ENCODE measurements at places on chromosomes 5 and 9.
A peak's percentile ranks its signal among the peaks of the same experiment; 100 is the strongest.

DNA sequence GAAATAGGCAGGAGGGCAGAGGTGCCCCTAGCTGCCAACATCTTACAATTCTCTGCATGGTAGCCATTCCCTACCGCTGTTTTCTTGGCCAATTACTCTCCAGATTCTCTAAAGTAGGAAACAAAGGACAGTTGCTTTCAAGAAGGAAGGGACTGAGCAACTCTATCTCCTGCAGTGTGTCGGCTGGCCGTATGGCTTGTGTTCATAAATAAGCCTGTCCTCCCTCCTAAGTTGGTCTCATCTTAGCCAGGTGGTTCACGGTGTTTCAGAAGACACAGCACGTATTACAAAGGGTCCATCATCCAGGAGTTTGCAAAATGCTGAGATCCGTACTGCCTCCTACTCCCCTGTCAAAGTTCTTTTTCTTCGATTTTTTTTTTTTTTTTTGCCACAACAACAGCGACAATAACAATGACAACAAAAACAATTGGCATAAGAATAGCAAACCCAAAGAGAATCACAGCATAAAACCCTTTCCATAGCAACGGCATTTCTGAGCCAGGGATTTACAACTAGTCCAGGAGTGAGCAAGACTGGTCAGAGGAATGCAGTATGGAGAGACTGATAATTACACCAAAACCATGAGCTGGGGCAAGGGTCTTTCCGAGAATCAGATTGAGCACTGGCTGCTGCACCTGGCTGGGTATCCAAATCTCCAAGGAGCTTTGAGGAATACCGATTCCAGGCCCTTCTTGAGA, 212.8 kb downstream of the SLIT3 start:
- no peak for DNase-seq

GRCh38 chr9:110351009-110351467, 13.4 kb upstream of the TXNDC8 start:
- DNase-seq: no peak

DNA sequence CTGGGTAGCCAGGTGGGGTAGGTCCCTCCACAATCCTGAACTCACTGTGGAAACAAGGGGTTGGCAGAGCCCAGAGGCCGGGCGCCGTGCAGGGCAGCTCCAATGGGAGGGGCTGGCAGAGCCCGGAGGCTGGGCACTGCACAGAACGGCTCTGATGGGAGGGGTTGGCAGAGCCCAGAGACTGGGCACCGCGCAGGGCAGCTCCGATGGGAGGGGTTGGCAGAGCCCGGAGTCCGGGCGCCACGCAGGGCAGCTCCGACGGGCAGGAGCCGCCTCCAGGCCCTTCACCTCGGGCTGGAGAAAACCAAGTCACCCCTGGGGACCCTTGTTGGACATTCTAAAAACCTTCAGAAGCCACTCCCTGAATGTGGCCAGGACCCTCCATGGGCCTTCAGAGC, 9.3 kb downstream of the NACC2 start:
- no peak for DNase-seq

DNA sequence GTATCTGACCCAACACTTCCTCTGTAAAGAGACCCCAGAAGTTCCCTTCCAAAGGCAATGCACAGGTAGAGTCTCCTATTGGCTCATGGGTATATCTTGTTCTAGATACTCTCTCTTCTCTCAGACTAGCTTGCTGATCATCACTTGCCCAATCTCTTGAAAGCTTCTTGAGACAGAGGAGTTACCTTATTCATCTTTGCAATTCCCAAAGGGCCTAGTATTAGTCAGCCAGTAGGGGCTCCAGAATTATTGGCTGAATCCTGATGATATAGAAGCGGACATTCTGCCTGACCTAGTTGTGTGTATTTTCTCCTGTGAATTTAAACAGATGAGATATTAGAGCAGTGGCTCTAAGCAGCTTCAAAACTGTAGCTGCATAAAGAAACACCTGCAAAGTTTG, 304.0 kb upstream of the KLF4 start:
- DNase-seq: no peak

GRCh38 chr5:33321026-33321425, 119.7 kb upstream of the TARS1 start:
- DNase-seq: peak; percentile 41

GRCh38 chr5:157222506-157223230, 42.0 kb downstream of the ITK start:
- DNase-seq: no peak

GRCh38 chr5:103114440-103114839, 5.5 kb downstream of the GIN1 start:
- DNase-seq: no peak

DNA sequence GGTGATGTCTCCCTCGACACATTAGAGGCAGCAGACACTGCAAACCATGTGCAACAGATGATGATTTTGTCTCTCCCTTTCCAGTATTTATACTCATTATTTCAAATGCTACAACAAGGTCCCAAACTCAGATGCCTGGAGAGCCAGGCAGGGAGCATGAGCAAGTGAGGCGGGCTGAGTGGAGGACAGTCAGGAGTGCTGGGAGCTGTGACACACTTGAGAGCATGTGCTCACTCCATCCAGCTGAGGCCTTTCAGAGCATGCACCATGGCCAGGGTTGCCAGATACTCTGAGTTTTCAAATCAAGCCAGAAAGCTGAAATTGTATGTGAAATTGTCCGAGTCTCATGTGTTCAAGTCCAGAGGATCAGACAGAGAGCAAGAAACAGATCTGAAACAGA, 55.8 kb upstream of the SLC2A8 start:
- no peak for DNase-seq

DNA sequence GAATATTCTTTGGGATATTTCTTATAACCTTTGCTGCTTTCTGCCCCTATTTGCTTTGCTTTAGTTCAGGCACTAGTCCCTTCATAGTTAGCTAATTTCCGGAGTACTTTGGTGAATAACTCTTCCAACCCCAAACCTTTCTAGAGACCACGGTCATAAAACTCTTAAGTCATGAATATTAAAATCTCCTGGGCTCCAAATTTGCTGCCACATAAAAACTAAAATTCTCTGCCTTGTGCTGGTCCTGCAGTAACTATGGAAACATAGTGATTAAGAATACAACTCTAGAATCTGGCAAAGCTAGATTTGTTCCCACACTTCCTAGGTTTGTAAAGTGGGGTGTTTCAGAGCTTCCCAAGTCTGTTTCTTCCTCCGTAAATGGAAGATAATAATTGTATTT, 10.0 kb upstream of the ACTBL2 start:
- DNase-seq: no peak

DNA sequence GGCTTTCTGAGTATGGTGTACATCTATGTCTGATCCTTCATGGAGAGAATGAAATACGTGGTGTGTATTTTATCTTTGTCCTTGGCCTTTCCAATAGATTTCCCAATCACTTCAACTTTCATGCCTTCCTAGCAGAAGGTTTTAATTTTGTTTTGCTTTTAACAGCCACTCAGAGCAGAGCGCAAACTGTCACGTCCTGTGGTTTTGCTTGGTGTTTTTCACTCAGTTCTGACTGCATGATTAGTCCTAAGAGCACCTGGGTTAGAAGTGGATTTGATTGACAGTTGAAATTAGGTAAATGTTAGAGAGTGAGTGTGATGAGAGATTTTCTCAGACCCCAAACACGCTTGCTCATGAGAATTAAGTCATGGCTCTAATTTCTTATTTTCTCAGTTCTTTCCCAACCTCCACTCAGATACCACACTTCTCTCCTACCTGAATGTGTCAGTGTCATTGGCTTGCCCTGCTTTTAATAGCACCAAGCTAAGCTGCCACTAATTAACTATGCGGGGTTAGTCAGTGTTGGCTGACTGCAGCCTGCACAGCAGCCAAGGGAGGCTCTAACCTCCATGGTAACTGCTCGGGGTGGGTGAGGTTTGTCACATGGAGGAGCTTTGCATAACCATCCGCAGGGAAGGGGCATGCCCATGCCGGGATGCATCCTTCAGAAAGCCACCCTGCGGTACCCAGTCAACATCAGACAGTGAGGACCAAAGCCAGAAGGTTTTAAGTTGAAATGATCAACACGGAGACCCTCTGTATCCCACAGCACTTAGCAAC, 173.4 kb downstream of the NR3C1 start:
- peak; percentile 33 for DNase-seq

GRCh38 chr5:127290019-127290945, at the start of gene MEGF10:
MEGF10 (plus strand) TSS chr5:127290796; CDS start chr5:127331309, 40,513 bp downstream.
- peak; percentile 92 for DNase-seq

- peak; percentile 100 for DNase-seq
Observed at GRCh38 chr9:34989003-34989945, at the start of gene DNAJB5. DNAJB5 (plus strand) TSS chr9:34989745; CDS start chr9:34990631, 886 bp downstream.

- peak; percentile 75 for DNase-seq
Observed at GRCh38 chr5:111755345-111755941, 1.6 kb downstream of the NREP start.

DNA sequence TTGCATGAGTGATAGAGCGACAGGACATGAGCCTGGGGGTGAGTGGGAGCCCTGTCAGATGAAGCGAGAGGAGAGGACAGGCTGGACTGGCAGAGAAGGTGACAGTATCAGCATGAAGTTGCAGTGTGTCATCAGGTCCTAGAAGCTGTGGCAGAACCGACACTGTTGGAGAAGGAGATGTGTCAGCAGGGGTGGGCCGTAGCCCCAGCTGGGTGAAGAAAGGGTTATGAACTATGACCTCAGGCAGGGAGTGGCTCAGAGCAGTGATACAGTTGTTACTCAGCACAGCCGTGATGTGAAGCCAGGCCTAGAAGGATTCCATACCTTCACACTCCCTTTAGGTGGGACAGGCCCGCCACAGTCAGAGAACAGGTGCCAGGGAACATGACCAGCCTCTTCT, 7.6 kb downstream of the PCYOX1L start:
- DNase-seq: no peak

GRCh38 chr9:87406543-87407166, 91.0 kb upstream of the DAPK1 start:
- DNase-seq: peak; percentile 19

GRCh38 chr5:20832204-20833080, 844.4 kb upstream of the CDH18 start:
- DNase-seq: no peak

GRCh38 chr5:10248378-10249260, 1.1 kb downstream of the ATPSCKMT start:
- DNase-seq: no peak

DNA sequence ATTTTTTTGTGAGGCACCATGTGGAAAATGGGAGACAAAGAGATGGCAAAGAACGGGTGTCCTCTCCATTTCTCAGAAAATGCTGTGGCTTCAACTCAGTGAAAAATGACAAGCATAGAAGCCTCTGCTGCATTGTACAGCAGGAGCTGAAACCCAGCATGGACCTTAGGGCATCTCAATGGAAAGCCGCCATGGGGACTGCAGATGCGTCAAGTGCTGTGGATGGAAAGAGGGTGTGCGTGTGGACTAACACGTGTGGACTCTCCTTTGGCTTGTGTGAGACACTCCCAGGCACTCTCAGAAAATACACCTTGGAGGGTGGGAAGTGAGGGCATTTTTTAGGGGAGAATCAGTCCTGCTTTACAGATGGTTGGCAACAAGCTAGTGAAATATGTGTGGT, 2.2 kb upstream of the GLRX start:
- DNase-seq: no peak

- DNase-seq: no peak
Observed at GRCh38 chr9:86082870-86083269, 16.5 kb downstream of the GOLM1 start.

GRCh38 chr5:175460126-175460525, 16.1 kb upstream of the DRD1 start:
- DNase-seq: peak; percentile 61

DNA sequence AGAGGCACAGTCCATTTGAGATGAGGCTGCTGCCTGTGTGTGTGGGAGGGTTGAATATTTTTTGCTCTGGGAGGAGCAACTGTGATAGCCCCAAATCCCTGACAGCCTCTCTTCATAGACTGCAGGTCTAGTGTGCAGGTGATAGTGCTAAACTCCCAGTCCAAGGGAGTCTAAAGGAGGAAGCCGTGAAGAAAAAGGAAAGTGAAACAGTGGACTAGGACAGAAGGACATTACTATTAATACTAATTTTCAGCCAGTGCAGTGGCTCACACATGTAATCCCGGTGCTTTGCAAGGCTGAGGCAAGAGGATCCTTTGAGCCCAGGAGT, 295.0 kb downstream of the PDE4D start:
- no peak for DNase-seq

GRCh38 chr5:167947306-167947705, 344.1 kb upstream of the WWC1 start:
- no peak for DNase-seq

DNA sequence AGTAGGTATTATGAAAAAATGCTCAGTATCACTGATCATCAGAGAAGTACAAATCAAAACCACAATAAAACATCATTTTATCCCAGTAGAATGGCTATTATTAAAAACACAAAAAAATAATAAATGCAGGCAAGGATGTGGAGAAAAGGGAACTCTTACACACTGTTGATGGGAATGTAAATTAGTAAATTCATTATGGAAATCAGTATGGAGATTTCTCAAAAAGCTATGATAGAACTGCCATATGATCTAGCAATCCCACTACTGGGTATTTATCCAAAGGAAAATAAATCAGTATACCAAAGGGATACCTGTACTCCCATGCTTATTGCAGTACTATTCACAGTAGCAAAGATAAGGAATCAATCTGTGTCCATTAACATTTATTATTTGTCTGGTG, 209.6 kb downstream of the FER start:
- no peak for DNase-seq

- DNase-seq: no peak
Observed at GRCh38 chr9:38737246-38737645, 17.3 kb upstream of the FAM240B start.

- no peak for DNase-seq
Observed at GRCh38 chr5:109825450-109825849, 135.7 kb downstream of the MAN2A1 start.

DNA sequence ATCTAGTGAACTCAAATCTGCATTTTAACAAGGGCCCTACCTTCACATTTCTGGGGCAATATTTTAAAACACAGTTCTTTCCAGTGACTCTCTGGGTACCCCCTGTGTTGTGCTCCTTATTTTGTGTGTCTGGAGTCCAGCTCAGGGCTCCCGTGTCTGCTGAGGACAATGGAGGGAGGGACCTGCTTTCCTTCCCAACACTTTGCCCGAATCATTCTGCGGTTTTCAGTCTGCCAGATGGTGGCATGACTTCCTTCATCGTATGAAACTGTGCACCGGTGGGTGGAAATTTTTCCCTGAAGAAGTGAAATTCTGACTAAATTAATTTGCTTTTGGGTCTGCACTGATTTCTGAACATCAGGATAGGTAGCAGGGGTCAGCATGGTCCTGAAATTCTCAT, 153.6 kb upstream of the CD180 start:
- DNase-seq: peak; percentile 15

DNA sequence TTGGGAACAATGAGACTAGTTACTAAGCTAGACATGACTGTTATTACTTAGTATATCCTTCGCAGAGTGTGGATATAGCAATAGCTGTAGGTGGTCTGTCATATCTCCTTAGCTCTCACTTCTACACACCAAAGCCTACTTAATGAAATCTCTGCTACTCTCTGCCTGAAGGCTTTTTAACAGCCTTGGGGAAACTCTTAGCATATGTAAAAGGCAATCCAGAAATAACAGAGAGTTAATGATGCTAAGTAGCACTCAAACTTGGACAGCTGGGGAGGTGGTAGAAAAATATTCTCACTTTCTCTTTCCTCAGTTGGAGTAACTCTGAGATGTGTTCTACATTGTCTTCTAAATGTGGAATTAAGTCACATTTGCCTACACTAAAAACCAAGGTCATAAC, 30.2 kb upstream of the C6 start:
- DNase-seq: no peak

Data from eye (tissue), 1 donor.